COR-L47 (cell line): ENCODE measurements at places on chromosomes 13 and 19.

- no peak for DNase-seq
Observed at GRCh38 chr13:59409634-59410200, 754.0 kb downstream of the DIAPH3 start.

DNA sequence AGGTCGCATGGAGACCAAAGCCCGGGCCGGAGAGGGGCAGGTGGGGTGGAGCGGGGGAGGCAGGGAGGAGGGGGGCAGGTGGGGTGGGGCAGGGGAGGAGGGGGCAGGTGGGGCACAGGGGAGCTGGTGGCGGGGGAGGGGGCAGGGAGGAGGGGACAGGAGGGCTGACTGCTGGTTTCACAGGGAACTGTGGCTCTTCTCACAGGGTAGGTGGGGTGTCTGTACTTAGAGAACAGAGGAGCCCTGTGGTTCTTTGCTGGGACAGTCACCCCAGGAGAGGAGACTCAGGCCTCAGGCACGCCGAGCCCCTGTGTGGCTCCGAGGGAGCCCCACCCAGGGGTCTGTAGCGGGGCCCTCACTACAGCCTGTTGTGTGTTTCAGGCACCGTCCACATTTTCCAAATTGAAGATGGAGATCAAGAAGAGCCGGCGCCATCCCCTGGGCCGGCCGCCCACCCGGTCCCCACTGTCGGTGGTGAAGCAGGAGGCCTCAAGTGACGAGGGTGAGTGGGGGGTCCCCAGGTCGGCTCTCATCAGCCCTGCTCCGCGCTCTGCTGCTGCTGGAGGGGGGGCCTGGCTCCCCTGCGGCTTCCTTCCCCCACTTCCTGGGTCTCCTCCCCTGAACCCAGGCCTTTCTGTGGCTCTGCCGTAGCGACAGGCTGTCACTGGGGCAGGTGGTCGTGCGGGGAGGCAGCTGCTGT lies 162.7 kb downstream of the KDM4B start:
- no peak for DNase-seq

DNA sequence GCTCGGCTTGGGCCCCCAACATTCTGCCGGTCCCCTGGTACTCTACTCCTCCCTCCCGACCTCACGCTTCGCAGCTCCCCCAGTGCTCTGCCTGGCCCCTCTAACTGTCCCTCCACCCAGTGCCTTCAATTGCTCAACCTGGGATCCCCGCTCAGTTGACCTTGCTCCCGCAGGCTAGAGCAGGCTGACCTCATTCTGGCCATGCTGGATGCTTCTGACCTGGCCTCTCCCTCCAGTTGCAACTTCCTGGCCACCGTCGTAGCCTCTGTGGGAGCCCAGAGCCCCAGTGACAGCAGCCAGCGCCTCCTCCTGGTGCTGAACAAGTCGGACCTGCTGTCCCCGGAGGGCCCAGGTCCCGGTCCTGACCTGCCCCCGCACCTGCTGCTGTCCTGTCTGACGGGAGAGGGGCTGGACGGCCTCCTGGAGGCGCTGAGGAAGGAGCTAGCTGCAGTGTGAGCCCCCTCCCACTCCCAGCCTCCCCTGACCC lies 3.6 kb downstream of the GTPBP3 start:
- DNase-seq: no peak

GRCh38 chr13:112066624-112067004 lies 335 bp upstream of the SOX1 start:
- DNase-seq: peak; percentile 99
